Hematopoietic multipotent progenitor cell (in vitro differentiated cells): ENCODE measurements at places on chromosomes 2 and 18. TPM values are rescaled to one million over a fixed set of nuclear protein-coding genes. Genes with fewer than 3 reads are reported as not detected.

DNA sequence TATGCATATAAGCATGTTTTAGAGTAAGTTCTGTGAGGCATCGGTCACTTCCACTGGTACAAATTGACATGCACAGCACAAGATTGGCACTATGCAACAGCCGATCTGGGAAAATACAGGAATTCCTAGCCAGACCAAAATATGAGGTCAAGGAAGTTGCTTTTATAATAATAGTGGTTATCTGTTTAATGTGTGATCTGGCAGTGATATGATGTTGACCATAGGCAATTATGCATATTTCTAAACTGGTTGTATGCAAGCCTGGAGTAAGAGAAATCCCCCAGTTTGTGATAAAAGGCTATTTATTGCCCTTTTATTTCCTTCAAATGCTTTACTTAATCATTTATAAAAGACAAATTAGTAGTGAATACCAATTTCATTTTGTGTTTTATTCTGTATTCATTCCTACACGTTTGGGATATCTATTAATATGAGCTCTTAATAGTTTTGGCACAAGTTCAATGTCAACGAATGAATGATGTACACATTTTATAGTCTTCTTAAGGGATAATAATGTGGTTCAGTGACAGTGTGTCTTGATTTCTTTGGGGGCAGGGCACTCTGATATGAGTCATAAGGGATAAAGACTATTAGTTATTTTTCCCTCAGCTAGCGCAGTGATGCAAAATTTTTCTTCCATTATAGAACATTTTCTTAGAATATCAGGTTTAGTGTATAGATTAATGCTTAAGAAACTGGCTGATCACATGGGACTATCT lies 34.7 kb upstream of the ZEB2 start:
- DNase-seq = no peak

The PROKR1 gene
- under 0.01 TPM for total RNA-seq

GRCh38 chr18:12239431-12239830 lies 14.7 kb upstream of the CIDEA start:
- DNase-seq = no peak

The GPR55 gene
- 0.81 TPM for total RNA-seq

GRCh38 chr2:121376535-121377250 lies 91.7 kb upstream of the TFCP2L1 start:
- no peak for DNase-seq

DNA sequence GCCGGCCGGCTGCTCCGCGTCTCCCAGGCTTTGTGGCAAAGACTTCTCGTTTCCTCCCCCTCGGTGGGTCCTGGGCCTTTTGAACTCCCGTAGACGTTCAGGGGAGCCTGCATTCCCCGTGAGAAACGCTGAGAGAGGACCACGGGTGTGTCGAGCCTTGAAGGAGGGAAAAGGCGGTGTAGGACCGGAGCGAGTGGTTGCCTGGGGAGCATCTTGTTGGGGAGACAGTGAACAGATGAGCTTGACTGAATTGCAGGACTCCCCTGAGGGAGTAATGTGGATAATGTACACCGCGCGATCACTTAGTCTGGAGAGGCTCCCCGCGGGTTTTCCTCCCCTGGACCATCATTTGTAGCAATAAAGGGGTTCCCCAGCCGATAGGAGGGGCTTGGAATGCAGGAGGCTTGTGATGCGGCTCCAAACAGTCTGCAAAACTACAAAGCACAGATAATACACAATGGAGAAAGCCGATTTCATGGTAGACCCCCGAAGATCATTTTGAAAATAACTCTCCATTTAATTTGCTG lies 769 bp downstream of the ALMS1 start:
- no peak for DNase-seq

The LYG1 gene
- not detected for total RNA-seq

The LRRTM1 gene
- total RNA-seq = not detected

DNA sequence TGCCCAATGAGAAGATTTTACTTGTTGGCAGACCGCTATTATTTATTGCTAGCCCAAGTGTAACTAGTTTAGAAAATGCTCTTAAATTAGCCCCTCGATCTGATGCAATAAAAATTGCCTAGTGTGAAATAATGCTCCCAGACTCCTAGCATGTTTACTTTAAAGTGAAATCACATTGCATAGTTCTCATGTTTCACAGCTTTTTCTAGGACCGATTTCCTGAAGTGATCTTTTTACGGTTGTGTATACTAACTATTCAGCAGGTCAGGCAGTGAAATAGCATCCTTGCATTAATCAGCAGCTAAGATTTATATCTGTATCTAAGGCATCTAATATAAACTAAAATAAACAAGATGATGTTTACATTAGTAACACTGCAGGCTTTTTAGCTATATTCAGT lies 52.4 kb downstream of the PMS1 start:
- no peak for DNase-seq

DNA sequence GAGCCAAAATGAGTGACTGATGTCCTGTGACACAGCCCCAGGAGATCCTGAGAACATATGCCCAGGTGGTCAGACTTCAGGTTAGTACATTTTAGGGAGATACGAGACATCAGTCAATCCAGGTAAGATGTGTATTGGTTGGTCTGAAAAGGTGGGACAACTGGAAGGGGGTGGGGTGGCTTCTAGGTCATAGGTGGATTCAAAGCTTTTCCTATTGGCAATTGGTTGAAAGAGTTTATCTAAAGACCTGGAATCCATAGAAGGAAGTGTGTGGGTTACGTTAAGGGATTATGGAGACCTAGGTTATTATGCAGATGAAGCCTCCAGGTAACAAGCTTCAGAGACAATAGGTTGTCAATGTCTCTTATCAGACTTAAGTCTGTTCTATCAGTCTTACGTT lies 136.5 kb downstream of the ZNF532 start:
- DNase-seq = no peak

GRCh38 chr2:26269571-26270158 lies 24.9 kb downstream of the HADHB start:
- no peak for DNase-seq

DNA sequence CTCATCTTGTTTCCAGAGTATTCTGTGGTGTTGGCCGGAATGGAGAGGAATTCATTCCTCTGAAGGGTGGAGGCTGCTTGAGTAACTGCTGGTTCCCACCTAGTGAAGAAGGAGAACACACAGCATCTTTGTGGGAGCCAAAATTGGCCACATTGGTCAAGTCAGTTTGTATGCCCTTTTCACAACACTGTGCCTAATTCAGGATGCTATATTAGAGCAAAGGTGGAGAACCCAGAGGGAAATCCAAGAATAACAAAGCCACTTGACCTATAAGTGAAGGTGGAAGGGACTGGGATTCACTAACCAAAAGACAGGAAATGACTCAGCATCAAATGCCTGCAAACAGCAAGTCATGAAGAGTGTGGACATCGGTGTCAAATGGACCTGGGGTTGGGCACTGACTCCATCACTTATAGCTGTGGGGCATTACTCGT lies 27.3 kb upstream of the MLPH start:
- no peak for DNase-seq

DNA sequence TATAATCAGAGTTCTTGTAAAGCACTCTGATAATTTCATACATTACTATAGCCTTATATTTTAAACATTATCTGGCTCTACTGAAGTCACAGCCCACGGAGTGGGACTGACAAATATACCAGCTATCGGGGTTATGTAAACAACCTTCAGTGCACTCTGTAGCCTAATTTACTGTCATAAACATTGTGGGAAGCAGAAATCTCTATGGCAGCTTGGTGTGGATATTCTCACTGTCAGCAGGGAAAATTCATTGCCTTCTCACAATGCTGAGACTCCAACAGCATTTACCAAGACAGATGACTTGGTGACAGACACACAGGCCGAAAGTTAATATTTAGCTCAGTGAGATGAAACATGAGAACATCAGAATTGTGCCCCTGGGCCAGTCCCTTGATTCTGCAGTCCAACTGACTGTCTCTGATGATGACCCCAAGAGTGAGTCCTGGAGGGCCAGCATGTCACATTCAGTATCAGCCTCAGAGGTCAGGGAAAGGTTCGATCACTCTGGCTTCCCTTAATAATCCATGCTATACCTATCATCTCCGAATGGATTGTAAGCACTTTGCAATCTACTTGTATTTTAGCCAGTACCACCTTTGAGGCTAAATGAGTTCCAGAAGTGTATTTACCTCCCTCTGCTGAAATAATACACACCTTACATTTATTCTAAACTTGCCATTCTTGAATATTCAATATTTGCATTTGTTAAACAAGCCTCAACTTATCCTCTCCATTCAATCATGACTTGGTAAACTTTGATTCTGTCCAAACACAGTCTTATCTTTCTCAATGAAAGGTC lies 146.2 kb upstream of the OSR1 start:
- no peak for DNase-seq

DNA sequence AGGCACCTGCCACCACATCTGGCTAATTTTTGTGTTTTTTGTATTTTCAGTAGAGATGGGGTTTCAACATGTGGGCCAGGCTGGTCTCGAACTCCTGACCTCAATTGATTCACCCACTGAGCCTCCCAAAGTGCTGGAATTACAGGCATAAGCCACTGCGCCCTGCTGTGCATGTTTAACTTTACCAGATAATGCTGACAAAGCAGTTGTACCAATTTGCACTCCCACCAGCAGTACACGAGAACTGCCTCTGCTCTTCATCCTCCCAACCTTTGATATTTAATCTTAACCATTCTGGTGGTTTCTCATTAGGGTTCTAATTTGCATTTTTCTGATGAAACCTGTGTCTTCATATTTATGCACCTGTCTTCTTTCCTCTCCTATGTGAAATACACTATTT lies 12.0 kb upstream of the DYM start:
- DNase-seq = no peak
